Neural crest cell (in vitro differentiated cells): ENCODE measurements at places on chromosomes 16 and 17. TPM values are rescaled to one million over a fixed set of nuclear protein-coding genes. Genes with fewer than 3 reads are reported as not detected.

GRCh38 chr17:75024686-75025397 is 12.4 kb downstream of the MRPL58 start:
- no peak for DNase-seq

GRCh38 chr16:79776243-79776847 is 175.8 kb upstream of the MAF start:
- DNase-seq, result no peak

GRCh38 chr17:8839410-8839935 is 28.0 kb downstream of the PIK3R6 start:
- no peak for DNase-seq

DNA sequence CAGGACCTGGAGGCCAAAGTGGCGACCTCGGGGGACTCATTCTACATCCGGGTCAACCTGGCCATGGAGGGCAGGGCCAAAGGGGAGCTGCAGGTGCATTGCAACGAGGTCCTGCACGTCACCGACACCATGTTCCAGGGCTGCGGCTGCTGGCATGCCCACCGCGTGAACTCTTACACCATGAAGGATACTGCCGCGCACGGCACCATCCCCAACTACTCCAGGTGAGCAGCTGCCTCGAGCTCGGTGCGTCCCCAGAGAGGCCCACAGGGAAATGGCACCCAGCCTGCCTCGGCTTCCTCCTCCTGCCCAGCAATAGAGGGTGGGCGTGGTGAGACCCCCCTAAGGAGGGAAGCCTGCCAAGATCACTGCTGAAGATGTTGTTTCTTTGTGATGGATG is 17.9 kb downstream of the SGSH start:
- DNase-seq, result no peak

DNA sequence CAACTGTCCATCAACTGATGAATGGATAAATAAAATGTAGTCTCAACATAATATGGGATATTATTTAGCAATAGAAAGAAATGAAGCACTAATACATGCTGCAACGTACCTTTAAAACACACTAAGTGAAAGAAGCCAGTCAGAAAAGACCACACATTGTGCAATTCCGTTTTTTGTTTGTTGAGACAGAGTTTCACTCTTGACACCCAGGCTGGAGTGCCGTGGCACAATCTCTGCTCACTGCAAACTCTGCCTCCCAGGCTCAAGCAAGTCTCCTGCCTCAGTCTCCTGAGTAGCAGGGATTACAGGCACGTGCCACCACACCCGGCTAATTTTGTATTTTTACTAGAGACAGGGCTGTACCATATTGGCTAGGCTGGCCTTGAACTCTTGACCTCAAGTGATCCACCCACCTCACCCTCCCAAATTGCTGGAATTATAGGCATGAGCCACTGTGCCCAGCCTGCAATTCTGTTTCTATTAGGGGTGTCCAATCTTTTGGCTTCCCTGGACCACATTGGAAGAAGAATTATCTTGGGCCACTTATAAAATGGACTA is 40.1 kb downstream of the SCNN1B start:
- DNase-seq, result no peak

GRCh38 chr16:69561901-69562300 is 3.9 kb upstream of the NFAT5 start:
- no peak for DNase-seq

DNA sequence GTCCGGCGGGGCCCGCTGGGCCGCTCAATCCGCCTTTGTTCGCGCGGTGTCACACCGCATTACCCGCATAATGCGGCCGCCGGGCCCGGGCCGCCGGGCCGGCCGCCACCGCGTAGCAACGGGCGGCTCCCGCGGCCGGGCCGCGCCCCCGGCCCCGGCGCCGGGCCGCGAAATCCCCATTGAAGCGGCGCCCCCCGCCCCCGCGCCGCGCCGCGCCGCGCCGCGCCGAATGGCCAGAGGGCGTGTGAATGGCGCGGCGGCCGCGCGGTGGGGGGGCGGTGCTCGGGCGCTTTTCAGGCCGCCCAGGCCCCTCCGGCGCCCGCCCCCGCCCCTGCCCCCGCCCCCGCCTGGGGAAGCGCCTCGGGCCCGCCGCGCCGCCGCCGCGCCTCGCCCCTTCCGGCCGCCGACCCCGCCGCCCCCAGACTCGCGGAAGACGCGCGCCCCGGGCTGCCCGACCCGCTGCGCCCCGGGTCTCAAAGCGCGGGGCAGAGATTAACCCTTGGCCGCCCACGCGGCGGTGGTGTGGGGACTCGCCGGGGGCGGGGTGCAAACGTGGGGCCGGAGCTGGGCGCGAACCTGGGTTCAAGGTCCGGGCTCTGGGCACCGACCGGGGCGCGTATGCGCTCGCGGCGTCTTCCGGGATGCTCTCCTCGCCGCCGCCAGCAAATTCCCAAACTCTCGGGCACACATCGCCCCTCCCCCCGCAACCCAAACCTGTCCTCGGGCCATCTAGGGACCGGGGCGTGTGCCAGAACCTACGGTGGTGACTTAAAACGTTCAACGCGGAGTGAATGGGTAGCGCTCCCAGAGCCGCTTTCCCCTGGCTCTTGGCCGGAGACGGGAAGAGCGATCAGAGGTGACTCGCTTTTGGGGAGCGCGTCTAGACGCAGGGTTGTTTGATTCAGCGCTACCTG is 46.7 kb downstream of the WNT3 start:
- peak; percentile 37 for DNase-seq

GRCh38 chr17:7403043-7403726 is 712 bp downstream of the TMEM256 start:
- DNase-seq, result peak; percentile 34

DNA sequence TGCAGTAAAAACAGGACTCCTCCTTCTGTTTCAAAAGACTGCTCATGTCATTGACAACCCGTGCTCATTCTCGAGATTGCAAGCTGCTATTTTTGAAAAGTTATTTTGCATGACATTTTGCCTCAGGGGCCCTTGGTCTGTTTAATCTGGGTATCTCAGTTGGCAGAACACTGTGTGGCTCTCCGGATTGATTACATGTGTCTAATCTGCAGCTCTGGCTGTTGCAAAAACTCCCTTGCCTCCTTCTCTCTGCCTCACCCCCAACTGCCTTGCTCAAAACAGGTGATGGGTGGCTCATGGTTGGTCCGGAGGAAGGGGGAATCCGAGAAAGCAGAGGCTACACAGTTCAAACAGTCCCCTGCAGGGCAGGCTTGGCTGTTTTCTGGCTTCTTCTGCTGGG is 25.3 kb downstream of the GINS3 start:
- DNase-seq, result no peak

- no peak for DNase-seq
These were observed 13.9 kb downstream of the JPT2 start for GRCh38 chr16:1691956-1692355.

GRCh38 chr16:29312835-29313558 is 93.5 kb downstream of the NPIPB11 start:
- no peak for DNase-seq

Gene TBC1D3K
- total RNA-seq, result not detected in 2 replicates

Gene EXOC3L1
- total RNA-seq, result 0.30 and 0.44 TPM in 2 replicates

Gene KRTAP1-1
- total RNA-seq, result not detected in 2 replicates

Gene DNAH9
- total RNA-seq, result 18.6 and 25.4 TPM in 2 replicates

Gene RDM1
- 5.0 and 5.7 TPM in 2 replicates for total RNA-seq
